Fibroblast of the conjunctiva (primary cell): ENCODE measurements at places on chromosomes 16 and 17.
A peak's percentile ranks its signal among the peaks of the same experiment; 100 is the strongest.

GRCh38 chr16:48215738-48216137 lies 28.4 kb upstream of the LONP2 start:
- DNase-seq = no peak

DNA sequence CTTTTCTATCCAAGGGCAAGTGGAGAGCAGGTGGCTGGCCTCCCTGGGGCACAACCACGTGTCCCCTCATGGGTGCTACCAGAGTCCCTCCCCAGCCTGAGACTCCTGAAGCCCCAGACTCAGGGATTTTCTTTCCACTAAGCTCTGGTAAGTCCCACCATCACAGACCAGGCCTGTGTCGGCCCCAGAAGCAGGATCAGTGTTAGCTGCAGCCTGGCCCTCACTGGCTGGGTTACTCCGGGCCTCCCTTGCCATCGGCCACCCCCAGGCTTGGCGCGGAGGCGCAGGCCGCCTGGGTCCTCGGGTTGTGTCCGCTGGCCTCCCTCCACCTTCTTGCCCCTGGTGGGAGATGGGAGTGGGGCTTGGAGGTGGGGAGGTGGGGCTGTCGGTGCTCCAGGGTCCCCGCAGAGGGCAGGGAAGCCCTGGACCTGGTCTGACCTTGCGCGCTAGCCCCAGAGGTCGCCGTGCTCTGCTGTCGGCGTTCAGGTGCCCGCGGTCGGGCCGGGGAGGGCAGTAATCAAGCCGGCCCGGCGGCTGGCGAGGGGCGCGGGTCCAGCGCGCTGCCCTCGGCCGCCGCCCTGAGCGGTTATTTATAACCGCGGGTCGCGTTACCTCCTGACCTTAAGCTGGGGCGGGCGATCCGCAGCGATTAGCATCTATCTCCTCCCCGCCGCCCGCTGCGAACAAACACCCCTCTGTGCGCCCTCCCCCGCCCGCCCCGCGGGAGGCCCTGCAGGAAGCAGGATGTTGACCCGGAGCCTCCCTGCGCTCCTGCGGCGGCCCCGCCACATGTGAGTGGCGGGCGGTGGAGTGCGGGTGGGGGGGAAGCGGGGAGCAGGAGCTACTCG lies 78.1 kb upstream of the TOB1 start:
- DNase-seq = no peak

DNA sequence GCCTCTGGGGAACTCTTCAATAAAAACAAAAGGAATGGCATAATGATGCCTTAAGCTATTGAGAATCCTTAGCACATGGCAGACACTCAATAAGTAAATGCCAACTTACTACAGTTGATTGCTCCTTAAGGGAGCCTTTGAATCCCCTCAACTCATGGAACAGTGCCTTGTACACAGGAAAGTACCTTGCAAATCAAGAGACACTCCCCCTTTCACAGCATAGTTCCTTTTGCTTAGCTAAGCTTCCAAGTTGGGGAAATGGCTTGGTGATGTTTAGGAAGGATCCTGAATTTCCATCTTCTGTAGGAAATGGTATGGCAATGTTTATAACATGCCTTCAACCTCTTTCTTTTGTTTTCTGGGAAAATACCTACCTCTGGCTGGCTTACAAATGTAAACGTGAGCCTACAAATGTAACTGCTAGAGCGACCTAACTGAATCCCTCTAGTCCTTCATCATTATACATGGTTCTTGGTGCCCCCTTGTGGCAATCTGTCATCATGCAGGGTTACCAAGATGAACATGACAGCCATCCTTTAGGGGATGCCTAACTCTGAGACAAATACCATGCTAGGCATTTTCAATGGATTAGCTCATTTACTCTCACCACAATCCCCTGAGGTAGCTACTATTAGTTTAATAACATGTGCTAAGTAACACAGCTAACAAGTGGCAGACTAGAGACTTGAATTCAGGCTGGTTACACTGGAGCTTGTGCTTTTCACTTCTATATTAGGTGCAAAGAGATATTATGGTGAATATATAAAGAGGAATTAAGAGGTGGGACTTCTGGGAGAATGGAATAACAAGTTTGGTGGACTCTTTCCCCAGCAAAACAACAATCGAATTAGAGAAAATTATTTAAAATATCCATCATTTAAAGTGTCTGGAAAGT lies 65.0 kb downstream of the MMD start:
- peak; percentile 63 for DNase-seq

DNA sequence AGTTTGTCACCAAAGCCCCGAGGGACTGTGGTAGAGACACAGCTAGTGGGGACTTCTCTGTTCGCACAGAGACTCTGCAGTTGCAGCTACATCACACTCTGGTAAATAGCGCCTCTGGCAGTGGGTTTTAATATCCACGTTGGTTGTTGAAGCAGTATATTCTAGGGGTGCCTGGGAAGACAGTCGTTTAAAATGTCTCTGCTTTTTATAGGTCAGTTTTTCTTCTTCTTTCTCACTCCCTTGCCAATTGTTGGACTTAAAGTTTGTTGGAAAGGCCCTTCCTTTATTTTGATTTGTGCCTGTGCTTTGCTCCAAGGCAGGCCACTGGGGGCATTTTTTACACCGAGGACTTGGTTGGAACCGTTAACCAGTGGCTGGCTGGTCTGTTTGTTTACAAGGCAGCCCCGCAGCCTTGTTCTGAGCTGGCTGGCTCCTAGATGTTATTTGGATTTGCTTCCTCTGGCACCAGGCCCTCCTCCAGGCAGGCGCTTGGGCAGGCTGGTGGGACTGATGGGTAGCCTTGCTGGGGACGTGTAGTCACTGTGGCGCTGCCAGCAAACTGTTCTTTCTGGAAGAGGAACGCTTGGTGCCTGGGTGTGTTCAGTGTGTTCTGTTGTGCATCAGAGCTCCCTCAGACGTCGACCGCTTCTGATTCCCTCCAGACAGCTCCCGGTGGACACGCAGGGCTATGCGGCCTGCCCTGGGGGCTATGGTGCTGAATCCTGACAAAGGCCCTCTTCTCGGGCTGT lies 218.2 kb upstream of the CHMP6 start:
- DNase-seq = no peak

- peak; percentile 48 for DNase-seq
Observed at GRCh38 chr17:1785930-1786329, 24.1 kb downstream of the SERPINF1 start.

- DNase-seq = no peak
Observed at GRCh38 chr17:29687596-29687995, 64.9 kb upstream of the CORO6 start.

DNA sequence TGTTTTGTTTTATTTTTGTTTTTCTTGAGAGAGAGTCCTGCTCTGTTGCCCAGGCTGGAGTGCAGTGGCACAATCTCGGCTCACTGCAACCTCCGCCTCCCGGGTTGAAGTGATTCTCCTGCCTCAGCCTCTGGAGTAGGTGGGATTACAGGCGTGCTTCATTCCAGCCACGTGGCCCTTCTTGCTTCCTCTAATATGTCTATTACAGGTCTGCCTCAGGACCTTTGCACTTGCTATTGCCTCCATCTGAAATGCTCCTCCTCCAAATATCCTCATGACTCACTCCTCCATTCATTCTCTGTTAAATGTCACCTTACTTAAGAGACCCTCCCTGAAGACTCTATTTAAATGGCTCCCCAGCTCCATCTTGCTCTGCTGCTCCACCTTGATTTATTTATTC lies 39.0 kb downstream of the LYRM9 start:
- DNase-seq = no peak

DNA sequence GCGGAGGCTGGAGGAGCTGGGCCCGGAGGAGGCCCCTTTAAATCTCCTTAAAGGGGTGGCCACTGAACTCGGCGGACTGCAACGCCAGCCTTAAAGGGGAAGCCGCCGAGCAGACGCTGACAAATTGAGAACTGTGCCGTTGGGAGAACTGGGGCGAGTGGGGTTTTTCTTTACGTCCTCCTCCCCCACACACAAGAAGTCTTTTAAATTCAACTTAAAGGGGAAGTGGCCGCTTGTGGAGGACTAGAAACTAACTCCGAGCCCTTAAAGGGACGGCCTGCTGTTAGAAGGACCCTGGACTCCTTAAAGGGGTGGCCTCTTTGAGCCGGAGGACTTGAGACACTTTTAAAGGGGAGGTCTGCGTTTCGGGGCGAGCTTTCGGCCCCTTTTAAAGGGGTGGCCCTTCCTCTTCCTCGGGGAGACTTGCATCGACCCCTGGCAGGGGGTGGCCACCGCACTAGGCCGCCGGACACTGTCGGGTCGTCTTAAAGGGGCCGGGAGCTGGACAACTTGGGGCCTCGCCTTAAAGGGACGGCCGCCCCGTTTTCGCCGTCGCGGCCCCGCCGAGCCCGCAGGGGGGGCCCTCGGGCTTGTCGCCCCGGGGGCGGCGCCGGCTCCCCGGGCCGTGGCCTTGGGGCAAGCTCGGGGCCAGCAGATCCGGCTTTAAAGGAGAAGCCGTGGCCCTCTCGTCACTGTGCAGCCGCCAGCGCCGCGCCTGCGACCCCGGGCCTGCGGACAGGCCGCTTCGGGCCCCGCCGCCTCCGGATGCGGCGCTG lies 688 bp downstream of the FBRS start:
- DNase-seq = peak; percentile 96

DNA sequence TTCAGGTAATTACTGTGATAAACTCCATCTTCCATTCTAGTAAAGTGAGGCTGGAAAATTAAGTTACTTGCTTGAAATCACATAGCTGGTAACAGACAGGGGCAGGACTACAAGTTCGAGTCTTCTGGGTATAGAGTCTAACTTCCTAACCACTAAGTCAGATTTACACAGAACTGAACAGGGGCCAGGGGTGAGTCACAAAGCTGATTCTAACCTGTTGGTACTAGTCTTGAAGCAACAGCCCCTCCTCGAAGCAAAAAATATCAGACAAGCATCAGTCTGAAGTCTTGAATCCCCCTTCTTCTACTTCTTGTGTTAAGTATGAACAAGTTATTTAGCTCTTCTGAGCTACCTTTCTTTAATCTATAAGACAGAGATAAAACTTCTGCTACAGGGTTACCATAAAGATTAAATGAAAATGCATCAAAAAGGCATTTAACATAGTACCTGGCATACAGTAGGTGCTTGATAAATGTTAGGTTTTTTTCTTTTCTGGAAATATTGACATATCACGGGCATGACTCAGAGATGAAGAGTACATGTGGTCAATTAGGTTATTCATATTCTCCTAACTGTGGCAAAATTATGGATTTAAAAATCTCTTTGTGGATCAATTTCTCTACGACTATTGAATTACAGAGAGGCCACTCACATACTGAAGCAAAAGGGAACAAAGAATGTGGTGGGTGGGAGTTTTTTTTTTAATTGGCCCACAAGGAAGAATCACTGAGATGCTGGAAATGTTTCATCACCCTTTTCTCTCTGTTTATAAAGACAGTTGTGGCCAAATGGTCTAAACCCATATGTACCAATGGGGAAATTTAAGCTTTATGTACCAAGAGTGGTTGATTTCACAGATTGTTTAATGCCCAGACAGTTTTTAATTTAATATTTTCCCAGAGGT lies 266.9 kb upstream of the DYNLRB2 start:
- DNase-seq = peak; percentile 23

- no peak for DNase-seq
Observed at GRCh38 chr16:3581392-3581791, 4.2 kb upstream of the NLRC3 start.
